Karpas-422 (cell line): ENCODE measurements at places on chromosomes 12 and 14.

GRCh38 chr12:70466753-70467152 is 100.7 kb downstream of the KCNMB4 start:
- DNase-seq, result peak; percentile 65

DNA sequence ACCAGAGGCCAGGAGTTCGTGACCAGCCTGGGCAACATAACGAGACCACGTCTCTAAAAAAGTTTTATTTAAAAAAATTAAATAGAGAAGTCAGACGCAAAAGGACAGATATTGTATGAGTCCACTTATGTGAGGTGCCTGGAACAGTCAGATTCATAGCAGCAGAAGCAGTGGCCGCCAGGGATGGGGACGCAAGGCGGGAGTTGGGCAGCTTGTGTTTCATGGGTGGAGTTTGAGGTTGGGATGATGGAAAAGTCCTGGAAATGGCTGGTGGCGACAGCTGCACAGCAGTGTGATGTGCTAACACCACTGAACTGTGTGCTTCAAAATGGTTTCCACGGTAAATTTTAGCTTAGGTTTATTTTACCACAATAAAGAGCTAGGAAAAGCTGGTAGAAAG is 57.6 kb upstream of the DDX11 start:
- no peak for DNase-seq

DNA sequence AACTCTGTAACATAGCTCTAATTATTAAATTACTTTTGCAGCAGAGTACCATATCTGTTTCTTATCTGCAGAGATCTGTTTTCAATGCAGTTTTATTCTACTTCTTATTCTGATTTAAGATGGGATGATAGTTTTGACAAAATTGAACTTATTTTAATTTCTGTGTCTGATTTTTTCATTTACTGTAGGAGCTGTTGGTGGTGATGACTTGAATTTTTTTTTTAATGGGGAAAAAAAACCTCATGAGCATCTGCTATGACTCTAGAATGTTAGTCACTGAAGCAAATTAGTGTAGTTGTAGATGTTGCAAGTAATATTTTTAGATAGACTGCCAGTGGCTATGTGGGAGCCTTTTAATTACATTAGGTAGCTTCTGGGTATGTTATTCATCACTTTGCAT is 23.4 kb downstream of the DNM1L start:
- DNase-seq, result no peak

GRCh38 chr12:113021500-113021899 is 35.0 kb upstream of the DTX1 start:
- no peak for DNase-seq

- no peak for DNase-seq
These were observed 80.4 kb downstream of the TTC8 start for GRCh38 chr14:88904864-88905263.

GRCh38 chr12:102896067-102896466 is 21.0 kb downstream of the PAH start:
- peak; percentile 52 for DNase-seq

- no peak for DNase-seq
These were observed 105.4 kb upstream of the BCL2L14 start for GRCh38 chr12:11965258-11965910.

DNA sequence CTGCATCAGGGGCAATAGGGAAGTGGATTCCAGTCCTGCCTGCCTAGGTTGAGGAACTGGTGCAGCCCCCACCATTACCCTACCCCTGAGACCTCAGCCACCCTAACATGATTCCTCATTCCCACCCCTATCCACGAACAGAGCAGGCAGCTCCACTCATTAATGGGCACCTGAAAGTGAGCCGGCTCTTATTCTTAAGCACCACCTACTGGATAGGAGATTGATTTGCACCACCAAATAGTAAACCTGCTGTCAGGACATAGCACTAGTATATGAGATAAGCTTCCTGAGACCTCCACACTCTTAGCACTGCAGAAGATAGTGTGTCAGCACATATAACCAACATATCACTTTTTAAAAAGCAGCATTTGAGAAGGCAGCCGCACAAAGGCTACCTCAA is 573.2 kb downstream of the SOX5 start:
- DNase-seq, result no peak

DNA sequence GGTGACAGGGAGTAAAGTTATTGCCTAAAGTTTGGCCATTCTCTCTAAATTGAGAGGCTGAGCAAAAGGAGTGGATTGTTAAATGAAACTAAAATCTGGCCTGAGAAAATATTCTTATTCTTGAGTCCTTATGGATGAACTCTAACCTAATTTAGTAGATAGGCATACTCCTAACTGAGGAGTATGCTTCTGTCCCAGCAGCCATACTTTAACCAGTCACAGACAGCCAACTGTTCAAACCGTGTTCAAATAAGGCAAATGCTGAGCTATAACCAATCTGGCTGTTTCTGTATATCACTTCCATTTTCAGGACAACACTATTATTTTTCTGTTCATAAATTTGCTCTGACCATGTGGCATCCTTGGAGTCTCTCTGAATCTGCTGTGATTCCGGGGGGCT is 75.9 kb upstream of the RERGL start:
- DNase-seq, result no peak

DNA sequence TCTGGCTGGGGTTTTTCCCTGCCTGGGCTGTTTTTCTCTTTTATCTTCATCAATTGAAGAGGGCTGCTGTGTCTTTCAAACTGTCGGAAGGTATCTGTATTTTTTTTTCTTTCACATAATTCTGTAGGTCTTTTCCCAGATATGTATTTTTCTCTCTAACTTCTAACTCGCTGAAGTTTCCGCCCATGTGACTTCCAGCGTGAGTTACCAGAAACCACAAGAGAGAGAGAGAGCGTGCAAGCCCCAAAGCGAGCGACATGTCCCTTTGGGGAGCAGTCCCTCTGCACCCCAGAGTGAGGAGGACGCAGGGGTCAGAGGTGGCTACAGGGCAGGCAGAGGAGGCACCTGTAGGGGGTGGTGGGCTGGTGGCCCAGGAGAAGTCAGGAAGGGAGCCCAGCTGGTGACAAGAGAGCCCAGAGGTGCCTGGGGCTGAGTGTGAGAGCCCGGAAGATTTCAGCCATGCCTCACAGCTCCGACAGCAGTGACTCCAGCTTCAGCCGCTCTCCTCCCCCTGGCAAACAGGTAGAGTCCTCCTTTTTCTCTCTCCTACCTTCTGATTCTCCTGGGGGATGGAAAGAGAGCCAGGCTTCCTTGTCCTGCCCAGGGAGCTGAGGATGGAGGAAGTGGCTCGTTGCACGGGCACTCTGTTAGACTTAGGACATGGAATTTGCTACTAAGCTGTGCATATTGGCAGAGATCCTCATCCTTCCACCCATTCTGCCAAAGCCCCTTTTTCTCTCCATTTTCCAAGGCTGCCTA is at the start of gene BATF:
TSS of gene BATF (plus strand) at position 246 of the 759 bp plus-strand sequence. CDS start at position 460, 214 bp downstream.
- DNase-seq, result peak; percentile 51

DNA sequence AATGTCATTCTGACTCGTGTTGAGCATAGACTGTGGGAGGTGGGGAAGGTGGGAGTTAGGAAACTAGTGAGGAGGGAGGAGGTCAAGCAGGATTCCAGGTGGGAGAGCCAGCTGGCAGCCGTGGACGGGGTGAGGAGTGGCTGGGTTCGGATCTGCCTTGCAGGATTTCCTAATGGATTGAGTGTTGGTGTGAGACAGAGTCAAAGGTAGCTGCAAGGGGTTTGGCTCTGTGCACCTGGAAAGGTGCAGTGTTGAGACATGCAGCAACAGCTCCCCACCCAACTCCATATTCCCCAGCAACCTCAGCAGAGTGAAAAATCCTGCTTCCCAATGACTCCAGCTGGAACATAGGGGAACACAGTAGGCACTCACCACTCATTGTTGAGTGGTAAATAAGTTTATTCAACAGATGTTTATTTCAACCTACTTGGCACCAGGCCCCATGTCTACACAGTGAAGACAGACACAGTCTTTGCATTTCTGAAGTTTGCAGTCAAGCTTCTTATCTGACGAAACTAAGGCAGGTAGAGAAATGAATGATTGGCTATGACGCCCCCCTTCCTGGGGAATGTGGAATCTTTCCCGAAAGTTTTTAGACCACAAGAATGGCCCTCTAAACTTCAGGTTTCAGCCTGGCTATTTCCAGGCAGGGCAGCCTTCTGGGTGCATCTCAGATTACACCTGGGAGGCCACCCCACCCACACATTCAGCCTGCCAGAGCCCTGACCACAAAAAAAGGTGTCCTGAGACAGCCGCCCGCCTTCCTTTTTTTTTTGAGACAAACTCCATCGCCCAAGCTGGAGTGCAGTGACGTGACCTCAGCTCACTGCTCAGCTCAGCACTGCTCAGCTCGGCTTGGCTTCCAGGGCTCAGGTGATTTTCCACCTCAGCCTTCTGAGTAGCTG is 37.9 kb upstream of the PLEKHG6 start:
- DNase-seq, result no peak

DNA sequence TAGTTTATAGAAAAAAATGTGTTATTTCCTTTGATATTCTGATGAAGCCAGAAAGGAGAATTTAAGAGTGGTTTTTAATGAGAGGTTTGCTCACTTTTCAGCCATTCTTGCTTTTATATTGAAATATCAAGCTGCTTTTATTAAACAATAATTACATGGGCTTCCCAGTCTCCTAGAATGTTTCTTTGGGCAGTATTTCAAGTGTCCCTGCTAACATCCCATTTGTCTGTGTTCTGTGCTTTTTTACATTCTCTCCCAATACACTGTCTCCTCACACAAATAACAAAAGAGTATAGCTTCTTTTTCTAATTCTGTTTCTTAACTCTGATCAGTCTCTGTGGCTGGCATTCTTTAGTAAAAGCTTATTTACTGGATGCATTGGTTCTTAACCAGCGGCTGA is 145.4 kb downstream of the TPH2 start:
- no peak for DNase-seq

- peak; percentile 94 for DNase-seq
These were observed 148.3 kb downstream of the PTCSC3 start for GRCh38 chr14:36028218-36028617.

GRCh38 chr14:104137297-104138097 is 890 bp upstream of the KIF26A start:
- DNase-seq, result peak; percentile 84

DNA sequence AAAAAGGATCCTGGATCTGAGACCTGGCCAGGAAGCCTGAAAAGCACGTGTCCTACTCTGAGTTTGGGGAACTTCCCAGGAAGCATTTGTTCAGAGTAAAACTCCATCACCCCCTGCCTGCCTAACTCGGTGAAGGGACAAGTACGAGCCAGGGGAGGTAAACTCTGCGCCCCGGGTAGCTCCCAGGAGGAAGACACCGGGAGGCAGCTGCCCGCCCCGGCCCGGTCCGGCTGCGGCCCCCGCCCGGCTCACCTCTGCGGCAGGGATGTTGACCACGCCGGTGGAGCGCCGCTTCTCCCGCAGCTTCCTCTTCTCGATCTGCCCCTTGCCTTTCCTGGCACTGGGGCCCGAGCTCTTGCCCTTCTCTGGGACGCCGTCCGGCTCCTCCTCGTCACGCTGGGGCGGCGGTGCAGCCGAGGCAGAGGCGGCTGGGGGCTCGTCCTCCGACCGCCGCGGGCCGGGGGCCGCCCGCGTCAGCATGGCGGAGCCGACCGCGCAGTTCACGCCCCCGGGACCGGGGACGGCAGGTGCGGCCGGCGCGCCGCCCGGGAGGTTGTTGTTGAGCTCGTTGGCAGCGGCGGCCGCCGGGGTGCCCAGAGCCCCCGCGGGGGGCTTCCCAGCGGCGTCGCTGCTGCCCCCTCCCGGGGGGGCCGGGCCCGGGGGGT is 1.2 kb downstream of the PAWR start:
- DNase-seq, result peak; percentile 80

- peak; percentile 85 for DNase-seq
These were observed at the start of gene TBC1D30 for GRCh38 chr12:64824500-64825142. Gene TBC1D30 (plus strand): TSS chr12:64824647. CDS start chr12:64824880, 233 bp downstream.

DNA sequence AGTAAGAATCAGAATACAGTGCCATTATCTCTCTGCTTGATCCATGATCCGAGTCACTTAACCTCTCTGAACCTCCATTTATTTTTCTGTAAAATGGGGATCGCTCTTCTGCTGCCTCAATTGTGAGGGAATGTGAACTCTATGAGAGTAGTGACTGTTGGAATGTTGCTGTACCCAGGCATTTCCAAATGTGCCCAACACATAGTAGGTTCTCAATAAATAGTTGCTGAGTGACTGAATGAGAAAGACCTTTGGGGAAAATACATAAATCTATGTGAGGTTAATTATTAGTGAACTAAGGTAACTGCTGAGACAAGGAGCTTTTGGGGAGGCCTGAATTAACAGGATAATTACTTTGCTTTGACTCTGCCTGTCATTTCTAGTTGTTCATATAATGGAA is 33.9 kb upstream of the NR1H4 start:
- DNase-seq, result no peak
